ENCODE measurements at places on chromosomes 2 and 18.

DNA sequence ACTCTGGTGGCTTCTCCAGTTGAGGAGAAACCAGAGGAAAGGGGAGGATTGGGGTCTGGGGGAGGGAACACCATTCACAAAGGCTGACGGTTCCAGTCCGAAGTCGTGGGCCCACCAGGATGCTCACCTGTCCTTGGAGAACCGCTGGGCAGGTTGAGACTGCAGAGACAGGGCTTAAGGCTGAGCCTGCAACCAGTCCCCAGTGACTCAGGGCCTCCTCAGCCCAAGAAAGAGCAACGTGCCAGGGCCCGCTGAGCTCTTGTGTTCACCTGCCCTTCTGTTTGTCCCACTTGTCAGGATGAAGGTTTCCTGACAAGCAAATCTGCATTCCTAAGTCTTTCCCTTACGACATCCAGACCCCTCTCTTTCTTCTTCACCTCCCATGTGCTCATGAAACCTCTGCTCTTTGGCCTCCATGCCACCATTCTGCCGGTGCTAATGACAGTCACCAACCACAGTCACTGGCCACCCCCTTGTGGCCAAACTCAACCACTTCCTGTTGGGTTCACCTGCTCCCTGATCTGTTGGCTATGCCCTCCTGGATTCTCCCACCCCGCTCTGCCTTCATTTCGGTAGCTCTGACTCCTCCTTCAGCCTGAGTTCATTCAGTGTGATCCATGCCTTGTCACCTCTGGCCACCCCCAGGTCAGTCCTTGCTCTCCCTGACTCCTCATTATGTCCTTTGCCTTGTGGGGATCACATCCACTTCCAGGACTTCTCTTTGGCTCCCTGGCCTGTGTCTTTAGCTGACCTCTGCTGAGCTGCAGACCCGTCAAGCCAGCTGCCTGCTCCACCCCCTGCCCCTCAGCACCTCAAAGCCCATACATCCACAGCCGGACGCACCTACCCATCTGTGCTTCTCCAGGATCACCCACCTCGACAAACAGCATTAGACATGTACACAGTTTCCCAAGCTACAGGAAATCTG is 17.6 kb downstream of the EMX1 start:
- no peak for DNase-seq

DNA sequence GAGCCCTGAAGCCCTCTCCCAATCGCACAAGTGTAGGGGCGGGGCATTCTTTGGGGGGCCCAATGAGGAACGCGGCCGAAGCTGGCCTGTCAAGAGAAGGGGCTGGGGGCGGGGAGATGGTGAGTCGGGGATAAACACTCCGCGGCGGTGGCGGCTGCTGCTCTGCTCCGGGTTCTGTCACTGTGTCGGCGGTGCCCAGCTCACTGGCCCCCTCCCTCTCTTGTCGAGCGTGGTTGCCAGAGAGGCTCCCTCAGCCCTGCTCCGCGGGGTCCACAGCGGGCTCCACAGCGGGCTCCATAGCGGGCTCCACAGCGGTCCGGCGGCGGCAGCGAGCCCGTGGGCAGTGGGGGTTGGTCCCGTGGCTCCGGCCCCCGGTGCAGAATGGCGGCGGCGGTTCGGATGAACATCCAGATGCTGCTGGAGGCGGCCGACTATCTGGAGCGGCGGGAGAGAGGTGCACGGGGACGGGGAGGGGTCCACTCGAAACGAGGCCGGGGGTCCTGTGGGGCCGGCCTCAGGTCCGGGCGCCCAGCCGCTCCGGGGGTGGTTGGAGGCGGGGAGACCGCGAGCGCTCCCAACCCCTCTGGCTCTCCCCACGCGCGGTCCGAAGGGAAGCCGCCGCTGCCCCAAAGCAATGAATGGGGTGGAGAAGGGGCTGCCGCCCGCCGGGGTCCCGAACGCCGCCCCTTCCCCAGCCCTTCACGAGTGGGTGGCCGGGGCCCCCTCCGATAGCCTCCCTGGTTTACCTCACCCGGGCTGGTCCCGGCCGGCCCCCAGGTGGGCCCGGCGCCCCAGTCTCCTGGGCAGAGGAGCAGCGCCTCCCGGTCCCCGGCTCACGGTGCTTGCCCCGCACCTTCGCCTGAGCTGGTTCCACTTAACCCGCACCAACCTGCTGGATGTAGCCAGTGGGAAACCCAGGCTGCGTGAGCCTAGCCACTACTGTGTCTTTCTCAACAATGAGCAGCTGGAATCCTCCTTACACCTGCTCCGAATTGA is at the start of gene MXD1:
Gene MXD1, plus strand, starts transcription at position 160 of the 996 bp plus-strand sequence. Its CDS starts 222 bp downstream, at position 382.
- peak; percentile 27 for DNase-seq

DNA sequence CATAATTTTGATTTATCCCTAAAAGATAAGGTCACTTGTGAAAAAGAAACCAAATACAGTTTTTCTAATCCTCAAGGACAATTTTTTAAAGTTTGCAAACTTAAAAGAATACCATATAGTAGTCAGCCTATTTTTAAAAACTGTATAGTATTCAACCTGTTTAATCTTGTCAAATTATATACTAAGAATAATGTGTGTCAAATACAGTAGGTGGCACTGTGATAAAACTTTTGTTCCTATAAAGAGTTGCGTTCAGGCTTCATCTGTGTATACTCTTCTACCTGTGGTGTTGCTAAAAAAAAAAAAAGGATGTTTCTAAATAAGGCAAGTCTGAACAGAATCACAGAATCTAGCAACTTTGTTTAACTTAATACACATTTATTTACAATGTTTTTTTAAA is 68.6 kb downstream of the CCDC138 start:
- DNase-seq: peak; percentile 7

DNA sequence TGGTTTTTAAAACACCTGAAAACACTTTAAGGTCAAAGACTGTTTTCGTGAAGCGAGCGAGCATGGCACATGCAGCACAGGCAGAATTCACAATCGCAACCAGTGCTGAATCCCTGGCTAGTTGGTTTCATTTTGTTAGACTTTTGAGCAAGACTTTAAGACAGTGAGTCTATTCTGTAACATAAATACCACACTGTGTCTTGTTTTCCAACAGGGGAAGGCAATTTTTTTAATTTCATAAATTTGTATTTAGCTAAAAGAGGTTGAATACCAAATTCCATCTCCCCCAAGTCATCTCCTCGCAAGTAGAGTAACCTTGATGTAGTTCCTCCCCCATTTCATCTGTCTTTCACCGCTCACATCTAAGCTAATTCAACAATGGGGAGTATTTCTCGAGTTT is 1.4 kb downstream of the CERKL start:
- DNase-seq: no peak

DNA sequence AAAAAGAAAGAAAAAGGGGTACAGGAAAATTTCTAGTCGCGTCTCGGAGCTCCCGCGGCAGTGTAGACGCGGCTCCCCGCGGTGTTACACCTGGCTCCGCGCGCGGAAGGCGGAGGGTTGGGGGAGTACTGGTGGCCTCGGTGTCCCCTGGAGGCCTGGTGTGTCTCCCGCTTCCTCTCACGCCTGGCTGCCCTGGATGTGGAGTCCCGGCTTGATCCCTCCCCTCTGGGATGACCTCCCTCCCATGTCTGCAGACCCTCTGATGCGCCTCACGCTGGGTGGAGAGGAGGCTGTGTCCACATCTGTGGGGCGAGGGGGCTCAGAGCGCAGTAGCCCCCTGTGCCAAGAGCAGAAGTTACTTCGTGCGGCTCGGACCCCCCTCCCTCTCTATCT is 1.2 kb downstream of the KIF5C start:
- DNase-seq: no peak

DNA sequence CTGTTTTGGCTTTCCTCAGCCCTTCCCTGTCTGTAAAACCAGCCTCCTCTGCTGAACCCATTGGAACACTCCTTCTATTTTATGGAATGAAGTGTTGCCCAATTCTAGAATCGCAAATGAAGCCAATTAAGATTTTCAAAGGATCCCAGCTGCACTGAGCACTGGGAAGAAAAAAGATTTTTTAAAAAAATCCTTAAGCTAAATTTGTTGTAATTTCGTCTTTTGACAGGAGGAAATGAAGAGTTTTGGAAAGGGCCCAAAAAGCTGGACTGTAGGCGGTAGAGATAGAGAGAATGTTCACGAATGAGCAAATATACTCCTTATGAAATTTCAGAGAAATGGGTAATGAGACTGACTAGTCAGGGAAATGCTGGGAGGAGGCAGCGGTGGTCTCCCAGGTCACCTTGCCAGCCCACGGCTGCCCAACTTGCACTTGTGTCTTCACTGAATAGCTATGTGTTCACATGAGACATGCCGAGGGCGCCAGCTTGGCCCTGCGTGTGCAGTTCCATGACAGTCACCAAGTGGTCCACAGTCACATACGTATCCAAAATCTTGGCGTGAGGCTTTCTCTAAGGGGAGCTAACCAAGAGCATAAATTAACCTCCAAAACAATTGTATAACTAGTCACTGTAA is 69.9 kb downstream of the SGPP2 start:
- no peak for DNase-seq

Measured in muscle of leg (tissue), 16 donors.